Stimulated activated CD8-positive, alpha-beta memory T cell treated with anti-CD3 and anti-CD28 coated beads, Interleukin-15, amount 100 ng/mL, for 24 hours (primary cell): ENCODE measurements at places on chromosomes 5 and 9.
A peak's percentile ranks its signal among the peaks of the same experiment; 100 is the strongest.

DNA sequence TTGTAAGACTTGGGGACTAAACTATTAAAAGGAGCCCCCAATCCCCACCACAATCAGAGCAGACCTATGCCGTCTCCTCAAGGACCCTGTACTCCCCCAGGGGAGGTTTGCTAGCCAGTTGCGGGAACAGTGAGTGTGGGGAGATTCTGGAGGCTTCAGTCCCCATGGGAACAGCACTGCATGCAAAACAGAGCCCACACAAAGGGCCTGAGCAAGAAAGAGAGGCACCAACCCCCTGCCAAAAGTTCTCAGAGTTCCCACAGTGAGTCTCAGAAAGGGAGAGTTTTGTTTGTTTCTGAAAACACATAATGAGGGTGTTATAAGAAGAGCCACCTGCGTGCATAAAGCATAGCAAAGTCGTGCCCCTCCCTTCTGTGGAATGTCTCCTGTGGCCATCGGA, 56.6 kb downstream of the CFAP90 start:
- no peak for DNase-seq

DNA sequence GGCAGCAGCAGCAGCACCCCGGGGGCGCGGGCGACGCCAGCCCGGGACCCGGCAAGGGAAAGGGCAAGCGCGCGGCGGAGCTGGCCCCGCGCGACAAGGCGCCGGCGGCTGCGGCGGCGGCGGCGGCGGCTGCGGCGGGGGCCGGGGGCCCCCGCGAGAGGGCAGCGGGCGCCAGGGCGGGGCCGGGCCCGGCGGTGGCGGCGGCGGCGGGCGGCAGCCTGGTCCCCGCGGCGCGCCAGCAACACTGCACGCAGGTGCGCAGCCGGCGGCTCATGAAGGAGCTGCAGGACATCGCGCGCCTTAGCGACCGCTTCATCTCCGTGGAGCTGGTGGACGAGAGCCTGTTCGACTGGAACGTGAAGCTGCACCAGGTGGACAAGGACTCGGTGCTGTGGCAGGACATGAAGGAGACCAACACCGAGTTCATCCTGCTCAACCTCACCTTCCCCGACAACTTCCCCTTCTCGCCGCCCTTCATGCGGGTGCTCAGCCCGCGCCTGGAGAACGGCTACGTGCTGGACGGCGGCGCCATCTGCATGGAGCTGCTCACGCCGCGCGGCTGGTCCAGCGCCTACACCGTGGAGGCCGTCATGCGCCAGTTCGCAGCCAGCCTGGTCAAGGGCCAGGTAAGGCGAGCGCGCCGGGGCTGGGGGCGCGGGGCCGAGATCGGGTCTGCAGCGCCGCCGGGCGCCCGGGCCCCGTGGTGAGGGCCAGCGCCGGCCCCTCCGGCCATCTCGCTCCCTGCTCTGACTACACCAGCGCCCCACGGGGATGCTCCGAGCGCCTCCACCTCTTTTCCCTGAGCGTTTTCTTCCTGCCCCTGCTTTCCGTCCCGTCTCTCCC, at the start of gene UBE2QL1:
TSS of gene UBE2QL1 (plus strand) at position 238 of the 843 bp plus-strand sequence. CDS start at position 273, 35 bp downstream.
- peak; percentile 2 for DNase-seq

GRCh38 chr9:118940473-118940872, 428.8 kb downstream of the BRINP1 start:
- no peak for DNase-seq

DNA sequence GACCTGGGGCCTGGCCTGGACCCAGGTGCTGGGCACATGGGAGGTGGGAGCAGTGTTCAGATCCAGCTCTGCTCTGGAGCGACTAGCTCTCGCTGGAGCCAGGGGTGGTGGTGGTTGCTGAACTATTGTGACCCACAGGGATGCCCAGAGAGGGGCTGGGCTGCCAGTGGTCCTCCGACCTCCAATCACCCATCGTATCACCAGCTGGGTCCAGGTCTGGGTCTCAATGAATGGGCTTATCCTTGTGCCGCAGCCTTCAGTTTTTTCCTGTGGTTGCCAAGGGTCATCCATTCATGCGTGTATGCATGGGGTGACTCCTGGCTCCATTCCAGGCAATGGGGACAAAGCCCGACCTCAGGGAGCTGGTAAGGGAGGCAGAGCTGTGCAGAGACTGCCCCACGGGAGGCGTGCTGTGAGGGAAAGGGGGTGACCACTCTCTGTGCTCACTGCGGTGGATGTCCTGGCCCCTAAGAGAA, 68.6 kb upstream of the RNF130 start:
- DNase-seq: no peak

DNA sequence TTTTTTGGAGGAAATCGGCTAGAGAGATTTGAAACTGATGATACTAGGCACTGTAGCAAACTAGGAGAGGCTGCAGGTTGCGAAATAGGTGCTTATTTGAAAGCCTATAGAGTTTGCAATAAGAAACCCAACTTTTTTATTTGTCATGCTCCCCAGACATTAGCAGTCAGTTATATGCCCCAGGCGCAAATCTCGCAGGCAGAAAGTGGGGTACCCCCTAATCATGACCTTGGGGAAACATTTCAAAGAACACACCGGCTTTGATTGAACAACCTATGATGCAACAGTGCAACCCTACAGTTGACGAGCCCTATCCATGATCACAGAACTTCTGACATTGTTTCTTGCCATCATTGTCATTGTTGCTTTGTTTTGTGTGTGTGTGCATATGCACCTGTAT, 510.5 kb downstream of the RAB3C start:
- DNase-seq: no peak

DNA sequence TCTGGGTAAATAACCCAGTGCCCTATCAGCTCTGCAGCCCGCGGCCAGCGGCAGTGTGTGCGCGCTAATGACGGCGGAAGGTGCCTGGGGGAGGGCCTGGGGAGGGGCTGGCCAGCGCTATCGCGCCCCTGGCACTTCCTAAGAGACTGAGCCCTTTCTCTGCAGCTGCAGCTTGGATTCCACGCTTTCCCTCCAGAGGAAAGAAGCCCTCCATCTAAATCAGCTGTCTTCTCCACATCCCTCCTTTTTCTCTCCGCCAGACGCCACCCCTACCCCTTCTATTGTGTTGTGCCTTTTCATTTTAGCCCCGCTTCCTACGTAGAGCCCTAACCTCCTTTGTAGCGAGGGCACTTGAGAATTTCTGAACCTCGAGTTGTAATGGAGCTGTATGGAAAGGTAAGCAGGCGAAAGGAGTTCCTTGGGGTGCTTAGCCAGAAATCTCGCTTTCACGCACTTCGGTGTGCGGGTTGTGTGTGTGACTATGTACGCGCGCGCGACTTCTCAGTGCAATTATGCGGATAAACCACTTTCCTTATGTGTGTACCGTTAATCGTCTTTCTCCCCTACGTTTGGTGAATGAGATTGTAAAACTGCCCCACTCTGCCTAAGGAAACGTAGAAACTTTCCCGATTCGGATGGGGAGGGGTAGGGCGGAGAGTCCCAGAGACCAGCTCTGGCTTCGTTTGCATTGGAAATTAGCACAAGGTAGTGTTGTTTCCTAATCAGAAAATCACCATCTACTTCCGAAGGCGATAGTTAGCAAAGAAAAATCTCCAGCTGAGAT, 664 bp upstream of the RAB3C start:
- no peak for DNase-seq

GRCh38 chr5:177469750-177470525, 3.5 kb downstream of the DBN1 start:
- no peak for DNase-seq

DNA sequence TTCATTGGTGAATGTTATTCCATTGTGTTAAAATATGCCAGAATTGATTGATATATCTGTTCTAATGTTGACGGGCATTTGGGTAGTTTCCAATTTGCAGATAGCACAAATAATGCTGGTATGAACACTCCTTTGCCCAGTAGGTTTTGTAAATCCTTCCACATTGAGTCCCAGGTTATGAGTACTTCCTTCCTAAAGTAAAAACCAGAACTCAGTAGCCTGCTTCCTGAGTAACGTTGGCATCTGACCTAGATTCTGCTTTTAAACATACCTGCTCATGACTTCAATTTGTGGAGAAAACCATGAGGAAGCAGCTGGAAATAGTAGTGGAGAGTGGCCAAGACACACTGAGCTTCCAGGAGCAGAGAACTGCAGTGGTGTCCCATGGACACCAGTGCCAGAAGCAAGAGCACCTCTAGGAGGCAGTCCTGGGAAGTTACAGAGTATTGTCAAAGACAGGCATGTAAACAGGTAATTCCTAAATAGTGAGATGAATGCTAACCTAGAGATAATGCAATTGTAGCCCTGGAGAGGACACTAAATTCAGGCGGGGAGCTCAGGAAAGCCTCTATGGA, 24.3 kb upstream of the RASGRF2 start:
- no peak for DNase-seq

DNA sequence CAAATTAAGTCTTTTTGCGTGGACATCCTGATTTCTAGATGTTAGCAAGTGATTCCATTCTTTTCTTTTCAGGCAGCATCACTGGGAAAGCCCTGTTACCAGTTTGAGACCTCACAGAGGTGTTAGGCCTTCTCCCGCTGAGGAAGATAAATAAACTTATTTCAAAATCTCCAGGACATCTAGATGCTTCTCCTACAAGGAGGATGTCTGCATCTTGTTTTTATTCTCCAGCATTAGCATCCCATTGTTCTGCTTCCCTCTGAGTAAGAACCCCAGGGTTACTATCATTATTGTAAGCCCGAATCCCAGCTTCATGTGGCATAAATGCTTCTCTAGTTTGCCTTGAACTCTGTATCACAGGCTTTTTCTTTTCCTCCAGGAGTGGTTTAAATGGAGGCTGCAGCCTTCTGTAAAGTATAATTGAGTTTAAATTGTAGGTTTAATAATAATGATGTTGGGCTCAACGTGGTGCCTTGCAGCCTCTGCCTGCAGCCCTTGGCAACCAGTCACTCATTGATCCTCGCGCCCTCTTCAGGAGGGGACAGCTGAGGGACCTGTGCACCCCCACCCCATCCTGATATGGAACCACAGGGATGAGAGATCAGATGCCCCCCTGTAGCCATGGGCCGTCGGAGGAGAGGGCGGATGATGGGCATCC, 114.9 kb downstream of the PDZD2 start:
- no peak for DNase-seq

DNA sequence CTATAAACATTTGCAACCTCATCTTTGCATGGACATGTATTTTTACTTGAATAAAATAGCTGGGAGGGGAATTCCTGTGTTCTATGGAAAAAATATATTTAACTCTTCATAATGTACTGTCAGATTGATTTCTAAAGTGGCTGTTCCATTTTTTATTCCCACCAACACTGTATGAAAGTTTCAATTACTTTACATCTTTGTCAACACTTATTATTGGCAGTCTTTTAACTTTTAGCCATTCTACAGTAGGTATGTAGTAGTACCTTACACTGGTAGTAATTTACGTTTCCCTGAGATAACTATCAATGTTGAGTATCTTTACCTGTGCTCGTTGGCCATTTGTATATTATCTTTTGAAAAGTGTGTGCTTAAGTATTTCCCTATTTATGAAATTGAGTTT, 429.7 kb downstream of the KIAA0825 start:
- no peak for DNase-seq

DNA sequence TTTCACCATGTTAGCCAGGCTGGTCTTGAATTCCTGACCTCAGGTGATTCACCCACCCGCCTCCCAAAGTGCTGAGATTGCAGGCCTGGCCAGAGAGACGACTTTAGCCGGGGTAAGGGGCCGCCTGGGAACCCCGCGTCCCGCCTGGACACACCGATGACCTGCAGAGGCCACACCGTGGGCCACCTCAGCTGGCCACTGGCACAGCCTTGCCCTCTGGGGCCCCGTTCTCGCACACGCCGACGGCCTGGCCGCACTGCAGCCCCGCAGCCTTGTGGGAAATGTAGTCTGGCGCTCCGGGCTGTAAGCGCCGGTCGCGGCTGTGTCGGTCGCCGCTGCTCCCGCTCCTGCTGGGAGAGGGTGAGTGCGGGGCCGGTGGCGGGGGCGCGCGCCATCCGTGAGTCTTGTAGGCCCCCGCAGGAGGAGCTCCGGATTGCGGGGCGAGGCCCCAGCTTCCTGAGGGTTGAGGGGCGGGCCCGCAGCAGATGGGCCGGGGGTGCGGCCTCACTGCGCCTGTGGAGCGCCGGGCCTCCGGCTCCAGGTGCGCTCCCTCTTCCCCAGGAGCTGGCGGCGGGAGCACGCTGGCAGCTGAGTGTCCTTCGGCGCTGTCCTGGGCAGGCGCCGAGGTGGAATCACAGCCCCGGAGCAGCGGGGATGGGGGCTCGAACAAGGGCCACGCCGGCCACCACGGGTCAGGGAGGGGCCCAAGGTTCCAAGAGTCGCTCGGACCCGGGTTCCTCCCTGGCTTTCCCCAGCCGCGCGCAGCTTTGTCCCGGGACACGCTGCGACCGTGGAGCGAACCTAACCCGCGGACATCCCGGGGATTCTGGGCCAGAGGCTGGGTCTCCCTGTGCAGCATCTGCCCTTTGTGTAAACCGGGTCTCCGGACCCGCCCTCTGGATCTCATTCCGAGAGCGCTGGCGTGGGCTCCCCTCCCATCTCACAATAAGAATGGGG, at the start of gene ZFP2:
TSS of gene ZFP2 (plus strand) at position 299 of the 957 bp plus-strand sequence. CDS start 35,401 bp downstream, outside the sequence.
- DNase-seq: no peak

- no peak for DNase-seq
Observed at GRCh38 chr9:113931140-113931539, 55.0 kb downstream of the ZNF618 start.

- DNase-seq: no peak
Observed at GRCh38 chr9:78030296-78030552, 1.4 kb downstream of the GNAQ start.

- no peak for DNase-seq
Observed at GRCh38 chr5:33300209-33300742, 140.5 kb upstream of the TARS1 start.

GRCh38 chr5:122322801-122323548, 10.9 kb downstream of the SNCAIP start:
- no peak for DNase-seq

DNA sequence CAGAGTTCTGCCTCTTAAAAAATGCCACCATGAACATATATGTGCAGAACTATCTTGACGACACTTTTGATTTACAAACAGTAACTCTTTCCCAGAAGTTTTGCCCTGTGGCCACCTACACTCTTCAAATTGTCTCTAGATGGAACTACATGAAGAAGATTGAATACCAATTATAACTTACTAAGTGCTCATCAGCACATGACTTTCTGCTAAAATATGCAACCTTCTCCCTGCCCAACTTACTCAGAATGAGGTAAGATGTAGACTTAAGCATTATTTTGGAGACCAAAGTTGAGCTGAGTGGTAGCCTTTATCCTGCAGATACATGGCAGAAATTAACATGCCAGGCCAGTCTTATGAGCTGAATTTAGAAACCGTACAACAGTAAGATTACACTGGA, 105.4 kb downstream of the SEMA5A start:
- DNase-seq: no peak

- DNase-seq: no peak
Observed at GRCh38 chr5:132147663-132148062, 74.1 kb downstream of the CSF2 start.

- DNase-seq: no peak
Observed at GRCh38 chr5:177327539-177328522, 16.1 kb upstream of the MXD3 start.

- no peak for DNase-seq
Observed at GRCh38 chr5:98463222-98463621, 310.2 kb upstream of the RGMB start.

GRCh38 chr5:167244583-167244982, 1046.9 kb upstream of the WWC1 start:
- no peak for DNase-seq

- DNase-seq: no peak
Observed at GRCh38 chr5:10457682-10458574, 16.2 kb downstream of the ROPN1L start.

- no peak for DNase-seq
Observed at GRCh38 chr5:37966871-37967270, 127.0 kb upstream of the GDNF start.

- DNase-seq: no peak
Observed at GRCh38 chr9:127194881-127195713, 69.5 kb upstream of the GARNL3 start.

GRCh38 chr9:93996863-93997262, 41.7 kb upstream of the BARX1 start:
- DNase-seq: no peak

GRCh38 chr5:15932066-15932465, 247.5 kb downstream of the MARCHF11 start:
- DNase-seq: no peak
